NCI-H2081 (cell line): ENCODE measurements at places on chromosomes 1 and 21.
A peak's percentile ranks its signal among the peaks of the same experiment; 100 is the strongest.

GRCh38 chr1:78009836-78010235 is 5.1 kb downstream of the DNAJB4 start:
- no peak for DNase-seq

DNA sequence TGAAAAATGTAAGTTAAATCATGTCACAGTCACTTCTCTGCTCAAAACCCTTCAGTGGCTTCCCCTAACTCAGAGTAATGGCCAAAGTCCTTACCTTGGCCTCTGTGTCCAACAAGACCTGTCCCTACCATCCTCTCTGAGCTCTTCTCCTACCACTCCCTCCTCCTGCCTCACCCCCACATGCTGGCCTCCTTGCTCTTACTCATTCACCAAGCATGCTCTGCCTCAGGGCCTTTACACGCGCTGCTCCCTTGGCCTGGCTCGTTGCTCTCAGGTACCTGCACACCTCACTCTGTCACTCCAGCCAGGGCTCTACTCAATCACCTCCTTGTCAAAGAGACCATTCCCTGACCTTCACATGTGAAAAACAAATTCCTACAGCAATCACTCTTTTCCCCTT is 54.2 kb downstream of the SEC16B start:
- no peak for DNase-seq

DNA sequence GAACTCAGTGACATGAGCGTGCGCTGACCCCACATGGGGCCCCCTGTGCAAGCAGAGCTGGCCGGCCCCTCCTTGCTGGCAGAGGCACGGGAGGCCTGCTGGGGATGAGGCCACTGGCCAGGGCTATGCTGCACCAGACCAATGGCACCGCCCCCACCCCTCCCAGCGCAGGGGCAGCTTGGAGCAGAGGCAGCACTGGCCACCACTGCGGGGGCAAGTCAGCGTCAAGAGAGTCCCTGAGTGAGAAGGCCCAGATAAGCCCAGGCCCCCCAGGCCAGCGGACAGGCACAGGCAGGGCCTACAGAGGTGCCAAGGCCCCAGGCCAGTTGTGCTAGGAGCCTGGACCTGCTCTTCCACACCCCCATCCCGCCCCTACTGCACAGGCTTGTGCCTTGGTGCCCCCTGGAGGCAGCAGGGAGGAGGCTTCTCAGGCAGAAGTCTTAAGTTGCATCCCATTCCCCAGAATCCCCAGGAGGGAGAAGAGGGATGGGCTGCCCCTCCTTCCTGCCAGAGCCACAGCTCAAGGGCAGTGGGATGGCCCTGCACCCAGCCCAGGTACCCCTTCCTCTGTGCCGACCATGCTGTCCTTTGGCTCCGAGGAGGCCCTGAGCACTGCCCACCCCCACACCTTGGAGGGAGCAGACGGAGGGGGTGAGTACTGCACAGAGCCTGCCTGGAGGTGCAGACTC is 35.8 kb downstream of the EPHX1 start:
- DNase-seq: peak; percentile 77

- DNase-seq: no peak
Measured at GRCh38 chr1:62228883-62229187, 34.2 kb downstream of the L1TD1 start.

DNA sequence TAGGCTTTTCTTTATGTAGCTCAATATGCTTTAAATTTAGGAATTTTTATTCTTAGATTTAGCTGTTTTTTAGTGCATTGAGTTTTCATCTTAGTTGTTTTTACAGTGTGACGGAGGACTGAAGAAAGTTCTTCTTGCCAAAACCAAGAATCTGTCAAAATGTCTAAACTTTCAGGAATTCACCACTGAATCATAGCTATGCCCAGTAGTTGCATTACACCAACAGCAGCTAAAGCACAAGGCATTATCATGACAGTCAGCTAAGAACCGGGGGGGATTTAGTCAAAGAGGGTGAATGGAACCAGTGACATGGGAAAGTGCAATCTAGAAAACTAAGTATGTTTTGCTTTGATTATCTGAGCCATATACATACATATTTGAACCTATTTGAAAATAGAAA is 6.5 kb upstream of the C1orf146 start:
- no peak for DNase-seq

GRCh38 chr1:170146720-170147263 is 1.0 kb downstream of the NTMT2 start:
- no peak for DNase-seq

DNA sequence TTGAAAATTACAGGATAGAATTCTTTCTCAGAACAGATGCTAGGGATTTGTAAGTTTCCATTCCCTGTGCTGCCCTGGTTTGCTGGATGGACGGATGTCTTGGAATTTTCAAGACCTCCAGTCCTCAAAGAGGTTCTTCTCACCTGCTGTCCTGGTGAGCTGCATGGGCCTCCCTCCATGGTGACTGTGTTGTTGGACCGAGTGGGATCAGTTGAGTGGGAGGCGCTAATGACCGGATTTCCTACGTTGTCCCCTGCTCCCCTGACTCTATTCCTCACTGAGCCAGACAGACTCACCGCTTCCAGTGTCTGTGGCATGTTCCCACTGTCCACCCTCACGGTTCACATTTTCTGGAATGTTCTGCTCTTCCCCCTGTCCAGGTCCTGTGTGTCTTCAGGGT is 229.8 kb downstream of the CAMTA1 start:
- no peak for DNase-seq

DNA sequence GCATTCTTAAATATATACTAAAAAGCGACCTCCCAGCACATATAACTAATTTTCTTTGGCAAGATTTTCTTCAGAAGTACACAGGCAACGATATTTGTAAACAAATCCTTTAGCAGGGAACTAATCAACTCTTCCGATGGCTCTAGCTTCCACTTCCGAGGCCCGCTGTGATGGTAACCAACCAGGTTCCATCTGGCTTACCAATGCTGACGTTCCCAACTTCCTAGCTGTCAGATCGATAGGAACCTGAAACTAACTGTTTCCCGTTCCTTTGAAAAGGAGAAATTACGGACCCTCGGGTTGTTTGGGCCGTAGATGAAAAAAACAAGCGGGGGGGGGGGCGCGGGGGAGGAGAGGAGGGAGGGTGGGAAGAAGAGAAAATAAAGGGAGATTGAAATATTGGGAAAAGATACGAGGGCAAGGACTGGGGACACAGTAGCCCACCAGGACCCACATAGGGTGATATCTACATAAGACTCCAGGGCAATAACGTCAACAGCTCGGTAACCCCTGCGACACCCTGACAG is 513 bp downstream of the GTF2B start:
- DNase-seq: peak; percentile 27

DNA sequence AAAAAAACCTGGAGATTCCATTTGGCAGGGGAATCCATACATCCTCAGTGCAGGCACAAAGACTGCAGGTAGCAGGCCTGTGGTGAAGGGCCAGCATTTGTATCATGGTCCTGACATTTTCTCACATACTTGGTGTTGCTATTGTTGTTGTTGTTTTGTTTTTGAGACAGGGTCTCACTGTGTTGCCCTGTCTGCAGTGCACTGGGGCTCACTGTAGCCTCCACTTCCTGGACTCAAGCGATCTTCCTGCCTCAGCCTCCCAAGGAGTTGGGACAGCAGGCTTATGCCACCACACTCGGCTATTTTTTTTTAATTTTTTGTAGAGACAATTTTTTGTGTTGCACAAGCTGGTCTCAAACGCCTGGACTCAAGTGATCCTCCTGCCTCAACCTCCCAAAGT is 140.8 kb upstream of the ZNF644 start:
- DNase-seq: no peak

DNA sequence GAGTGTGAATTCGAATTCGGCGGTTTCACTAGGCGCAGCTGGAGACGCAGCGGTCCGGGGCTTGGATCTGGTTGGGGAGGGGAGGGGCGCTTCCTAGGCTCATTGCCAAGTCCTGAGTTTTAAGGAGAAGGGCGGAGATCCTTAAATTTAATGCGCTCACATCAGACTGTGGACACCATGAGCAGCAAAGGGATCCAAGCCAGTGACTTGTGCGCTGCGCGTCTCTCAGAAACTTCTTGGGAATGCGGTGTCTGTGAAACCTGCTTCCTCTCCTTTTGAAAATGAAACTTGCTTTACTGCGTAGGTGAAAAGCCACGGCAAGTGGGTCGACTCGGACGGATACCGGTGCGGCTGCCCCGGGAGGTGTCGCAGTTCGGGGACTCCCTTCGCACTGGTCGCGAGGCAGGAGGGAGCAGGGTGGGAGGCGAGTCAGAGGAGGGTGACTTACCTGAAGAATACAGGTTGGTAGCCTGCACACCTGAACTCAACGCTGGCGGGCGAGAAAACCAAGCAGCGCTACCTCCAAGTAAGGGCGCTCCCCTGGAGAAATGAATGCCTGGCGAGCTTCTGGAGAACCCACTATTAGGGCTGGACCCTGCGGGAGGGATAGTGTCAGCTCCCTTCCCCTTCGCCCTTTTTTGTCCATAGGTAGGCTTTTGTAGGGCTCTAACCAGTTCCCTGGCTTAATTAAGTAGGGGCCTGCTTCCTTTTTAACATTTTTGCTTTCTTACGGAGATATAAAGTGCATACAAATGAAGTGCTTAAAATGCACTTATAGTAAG is 992 bp downstream of the TENT5C start:
- no peak for DNase-seq

DNA sequence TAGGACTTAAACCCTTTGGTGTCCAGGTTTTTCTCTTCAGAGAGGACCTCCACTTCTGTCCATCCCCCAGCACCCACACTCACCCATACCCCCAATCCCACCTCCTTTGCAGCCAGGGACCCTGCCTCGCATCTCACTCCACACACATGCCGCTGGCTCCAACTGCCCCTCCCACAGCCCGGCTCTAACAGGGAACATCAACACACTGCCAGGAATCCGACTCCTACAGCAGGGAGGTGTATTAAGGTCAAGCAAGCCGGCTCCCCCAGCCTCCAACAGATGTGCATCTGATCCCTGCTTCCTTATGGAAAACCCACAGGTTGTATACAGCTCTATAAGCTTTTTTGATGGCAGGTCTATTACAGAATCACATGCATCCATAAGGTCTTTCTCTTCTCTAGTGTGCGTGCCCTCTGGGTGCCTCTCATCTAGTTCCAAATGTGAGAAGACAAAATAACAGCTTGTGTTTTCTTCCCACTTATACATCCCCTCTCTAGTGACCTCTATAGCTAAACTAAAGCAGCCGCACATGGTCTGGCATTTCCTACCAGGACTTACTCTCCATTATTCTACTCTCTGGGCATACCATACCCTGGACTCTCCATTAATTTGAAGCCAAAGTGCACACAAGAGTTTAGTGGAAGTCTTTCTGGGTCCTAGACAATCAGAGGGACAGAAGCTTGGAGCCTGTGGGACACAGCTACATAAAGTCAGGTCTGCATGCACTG is 16.3 kb downstream of the PIK3C2B start:
- DNase-seq: no peak

- DNase-seq: no peak
Measured at GRCh38 chr1:160117300-160117699, 1.7 kb downstream of the ATP1A2 start.

GRCh38 chr1:109163551-109163950 is 49.6 kb downstream of the ELAPOR1 start:
- no peak for DNase-seq

DNA sequence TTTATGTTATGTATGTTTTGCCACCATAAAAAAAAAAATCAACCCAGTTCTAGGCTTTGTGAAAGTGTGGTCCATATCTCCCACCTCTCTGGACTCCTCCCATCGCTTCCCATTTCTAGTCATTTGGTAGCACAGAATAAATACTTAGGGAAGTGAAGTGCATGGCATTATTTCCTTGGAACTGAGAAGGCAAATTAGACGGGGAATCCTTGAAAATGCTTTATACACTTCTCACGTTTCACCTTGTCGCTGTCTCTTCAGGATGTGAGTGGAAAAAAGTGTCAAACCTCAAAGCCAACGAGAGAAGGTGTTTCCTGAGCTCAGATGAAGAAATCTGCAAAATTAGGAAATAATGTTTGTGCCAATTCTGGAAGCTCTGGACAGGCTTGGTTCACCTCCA is 209.9 kb downstream of the ATG4C start:
- DNase-seq: no peak

DNA sequence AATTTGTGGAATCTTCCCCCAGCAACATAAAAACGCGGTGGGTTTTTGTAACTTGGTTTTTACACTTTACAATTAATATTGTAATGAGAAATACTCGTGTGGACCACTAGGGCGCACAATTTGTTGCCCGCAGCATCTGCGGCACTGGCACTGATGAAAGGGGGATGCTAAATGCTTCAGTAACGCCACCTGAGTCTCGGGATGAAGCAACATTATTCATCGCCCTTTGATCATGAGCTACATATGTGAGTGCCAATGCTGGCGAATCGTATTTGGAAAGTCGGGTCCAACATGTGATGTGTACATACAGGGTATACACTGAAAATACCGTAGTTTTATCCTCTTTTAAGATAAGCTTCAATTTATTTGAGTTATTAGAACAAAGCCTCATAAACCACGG is 34.2 kb upstream of the COX20 start:
- peak; percentile 4 for DNase-seq

DNA sequence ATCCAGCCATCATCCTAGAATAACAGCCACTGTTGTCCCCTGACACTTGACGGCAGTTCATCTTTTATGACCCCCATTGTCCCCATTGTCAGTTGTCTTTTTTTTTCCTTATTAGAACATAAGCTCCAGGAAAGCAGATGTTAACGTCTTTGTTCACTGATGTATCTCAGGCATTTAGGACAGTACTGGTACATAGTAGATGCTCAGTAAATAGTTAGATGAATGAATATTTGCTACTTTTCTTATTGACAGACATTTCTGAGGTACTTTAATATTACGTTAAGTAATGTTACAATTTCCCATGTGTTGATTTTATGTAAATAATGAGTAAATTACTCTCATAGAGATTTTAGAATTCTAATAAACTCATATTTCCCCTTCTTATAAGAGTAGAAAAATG is 69.5 kb downstream of the ADARB1 start:
- DNase-seq: no peak

DNA sequence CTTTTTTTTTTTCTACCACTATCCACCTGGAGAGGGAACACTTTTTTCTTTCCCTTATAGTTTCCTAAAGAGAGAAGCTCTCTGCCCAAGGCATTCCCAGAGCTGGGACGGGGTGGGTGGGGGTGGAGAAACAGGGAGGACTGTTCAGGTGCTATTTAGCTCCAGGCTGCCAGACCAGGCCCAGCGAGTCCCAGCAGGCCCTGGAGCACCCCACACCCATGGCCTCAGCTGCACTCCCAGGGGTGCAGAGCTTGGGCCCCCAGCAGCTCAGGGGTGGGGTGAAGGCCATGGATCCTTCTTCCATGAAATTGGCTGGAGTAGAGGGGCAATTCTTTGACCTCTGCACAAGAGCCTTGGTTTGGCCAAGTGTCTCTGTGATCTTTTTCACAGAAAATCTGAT is 4.1 kb downstream of the ETV3L start:
- no peak for DNase-seq
